CD4-positive, alpha-beta T cell treated with Interferon alpha-2 for 1 hour (primary cell): ENCODE measurements at places on chromosomes 3 and 15.

GRCh38 chr3:187841560-187841959 is 96.3 kb upstream of the BCL6 start:
- DNase-seq = no peak

GRCh38 chr3:24968036-24968435 is 460.0 kb upstream of the RARB start:
- no peak for DNase-seq

DNA sequence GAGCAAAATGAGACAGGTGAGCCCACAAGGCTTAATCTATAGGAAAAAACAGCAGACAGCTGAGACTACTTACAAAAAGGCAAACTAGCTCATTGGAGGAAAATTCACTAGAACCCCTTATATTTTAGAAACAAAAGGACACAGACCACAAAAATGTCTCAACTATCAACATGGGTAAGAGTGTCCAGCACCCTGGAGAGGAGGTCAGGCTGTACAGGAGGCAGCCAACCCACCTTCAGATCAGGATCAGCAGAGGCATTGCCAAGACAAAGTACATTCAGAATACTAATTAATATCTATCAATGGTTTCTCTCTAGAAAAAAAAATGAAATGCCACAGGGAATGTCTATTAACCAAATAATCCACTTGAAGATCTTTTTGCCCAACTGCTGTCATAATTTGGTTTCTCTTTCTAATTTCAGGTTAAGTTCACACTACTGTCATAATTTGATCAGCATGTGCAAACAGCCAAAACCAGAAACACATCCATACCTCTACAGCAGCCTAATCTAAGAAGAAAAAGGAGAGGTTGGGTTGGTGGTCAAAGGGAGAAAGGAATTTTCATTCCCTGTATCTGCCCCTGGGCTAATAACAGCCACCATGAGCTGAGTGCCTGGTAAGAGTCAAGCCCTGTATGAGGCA is 26.0 kb upstream of the THBS1 start:
- no peak for DNase-seq

GRCh38 chr3:145266368-145266767 is 894.6 kb downstream of the PLOD2 start:
- DNase-seq = no peak

- no peak for DNase-seq
These were observed 64.5 kb downstream of the EPHA3 start for GRCh38 chr3:89171687-89172545.

GRCh38 chr3:89262309-89262929 is 155.0 kb downstream of the EPHA3 start:
- no peak for DNase-seq

- peak; percentile 48 for DNase-seq
These were observed 36.7 kb downstream of the HMCES start for GRCh38 chr3:129315223-129315997.

DNA sequence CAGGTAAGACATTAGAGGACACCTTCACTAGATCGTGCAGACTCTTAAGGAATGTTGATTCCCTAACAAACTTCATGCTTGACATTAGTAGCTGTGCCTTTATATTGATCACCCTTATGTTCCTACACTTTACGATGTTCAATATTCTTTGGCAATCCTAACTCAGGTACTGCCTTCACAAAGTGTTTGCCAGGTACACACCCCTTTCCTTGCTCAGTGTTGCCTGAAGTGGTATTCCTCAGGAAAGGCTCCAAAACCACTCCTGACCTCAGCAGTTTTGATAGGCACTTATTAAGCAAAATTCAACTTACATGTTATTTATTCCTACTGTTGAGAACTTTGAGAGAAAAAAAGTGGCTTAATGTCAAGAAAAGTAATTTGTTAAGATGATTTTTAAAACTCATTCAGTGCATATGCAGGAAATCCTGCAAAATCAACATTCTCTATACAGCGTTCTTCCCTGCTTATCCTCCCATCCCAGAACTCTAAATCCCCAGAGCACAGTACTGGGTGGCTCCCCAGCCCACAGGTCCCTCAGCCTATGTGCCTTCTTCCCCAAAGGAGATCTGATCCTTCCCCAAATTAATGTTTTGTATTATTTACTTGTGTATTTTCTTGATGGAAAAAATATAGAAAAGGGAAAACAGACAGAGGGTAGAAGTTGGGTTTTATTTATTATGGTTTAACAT is 260.7 kb downstream of the MECOM start:
- DNase-seq = no peak

GRCh38 chr3:165852711-165853110 is 15.5 kb upstream of the BCHE start:
- no peak for DNase-seq

DNA sequence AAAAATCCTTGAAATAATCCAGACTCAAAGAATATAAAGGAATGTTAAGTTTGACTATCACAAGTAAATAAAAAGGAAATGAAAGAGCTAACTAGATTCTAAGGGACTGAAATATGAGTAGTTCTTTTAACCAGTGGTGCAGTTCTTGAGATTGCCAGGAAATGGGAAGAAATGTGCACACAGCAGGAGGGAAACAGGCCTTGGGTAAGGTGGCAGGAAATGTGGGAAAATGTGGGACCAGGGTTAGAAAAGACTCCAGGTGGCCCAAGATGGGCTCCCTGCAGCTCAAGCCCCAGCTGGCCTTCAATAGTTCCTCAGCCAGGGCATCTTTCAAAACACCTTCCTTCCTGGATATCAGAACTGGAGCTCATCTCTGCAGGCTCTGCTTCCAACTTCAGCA is 181.3 kb downstream of the ISL2 start:
- no peak for DNase-seq

GRCh38 chr3:39524107-39524506 is 56.6 kb downstream of the MOBP start:
- no peak for DNase-seq

DNA sequence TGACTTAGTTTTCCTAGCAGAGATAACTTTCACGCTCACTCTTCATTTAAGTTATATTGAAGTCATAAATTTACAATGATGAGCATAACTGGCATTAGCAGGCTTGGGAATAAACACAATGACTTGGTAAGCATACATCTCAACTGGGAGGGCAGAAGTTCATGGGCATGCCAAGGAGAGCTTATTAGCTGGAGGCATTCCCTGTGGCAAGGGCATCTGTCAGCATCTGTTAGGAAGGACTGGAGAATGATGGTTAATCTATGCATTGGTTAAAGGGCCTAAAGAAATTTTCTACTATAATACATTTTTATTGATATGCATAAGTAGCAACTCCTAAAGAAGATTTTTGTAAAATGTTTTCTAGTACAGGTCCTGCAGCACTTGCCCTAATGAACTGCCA is 52.4 kb downstream of the NEK11 start:
- no peak for DNase-seq

DNA sequence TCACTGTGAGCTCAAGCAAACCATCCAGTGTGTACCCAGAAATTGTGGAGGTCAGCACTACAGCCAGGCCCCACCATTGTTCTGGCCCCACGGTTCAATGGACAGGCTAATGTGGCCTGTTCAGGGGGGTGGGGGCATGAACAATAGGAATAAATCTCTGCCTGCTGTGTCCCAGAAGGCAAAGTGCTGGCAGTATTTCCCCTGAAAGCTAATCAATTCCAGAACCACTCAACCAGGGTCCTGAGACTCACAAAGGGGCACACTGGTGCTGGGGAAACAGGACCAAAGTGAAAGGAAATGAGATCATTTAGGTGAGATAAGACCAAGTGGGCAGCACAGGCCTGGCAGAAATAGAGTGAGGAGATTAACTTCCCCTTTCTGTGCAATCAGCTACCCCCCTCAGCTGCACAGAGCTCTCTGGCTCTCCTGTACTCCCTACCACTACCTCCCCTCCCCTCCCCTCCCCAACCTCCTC is 11.5 kb downstream of the CRYGS start:
- peak; percentile 51 for DNase-seq

- no peak for DNase-seq
These were observed 60.7 kb downstream of the CACNA1D start for GRCh38 chr3:53555068-53555588.

DNA sequence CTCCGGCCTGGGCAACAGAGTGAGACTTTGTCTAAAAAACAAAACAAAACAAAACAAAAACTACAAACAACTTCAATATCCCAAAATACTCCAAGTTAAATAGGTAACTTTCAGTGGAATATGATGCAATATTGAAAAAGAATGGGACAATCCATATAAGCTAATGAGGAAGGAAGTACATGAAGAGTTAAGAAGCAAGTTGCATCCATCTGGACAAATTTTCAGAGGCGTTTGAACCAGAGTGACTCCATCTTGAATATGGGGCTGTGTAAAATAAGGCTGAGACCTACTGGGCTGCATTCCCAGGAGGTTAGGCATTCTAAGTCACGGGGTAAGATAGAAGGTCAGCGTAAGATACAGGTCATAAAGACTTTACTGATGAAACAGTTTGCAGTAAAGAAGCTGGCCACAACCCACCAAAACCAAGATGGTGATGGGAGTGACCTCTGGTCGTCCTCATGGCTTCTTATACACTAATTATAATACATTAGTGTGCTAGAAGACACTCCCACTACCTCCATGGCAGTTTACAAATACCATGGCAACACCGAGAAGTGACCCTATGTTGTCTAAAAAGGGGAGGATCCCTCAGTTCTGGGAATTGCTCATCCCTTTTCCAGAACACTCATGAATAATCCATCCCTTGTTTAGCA is 58.1 kb upstream of the LCTL start:
- DNase-seq = no peak

- DNase-seq = no peak
These were observed 42.8 kb upstream of the NSMCE3 start for GRCh38 chr15:29312387-29312786.

DNA sequence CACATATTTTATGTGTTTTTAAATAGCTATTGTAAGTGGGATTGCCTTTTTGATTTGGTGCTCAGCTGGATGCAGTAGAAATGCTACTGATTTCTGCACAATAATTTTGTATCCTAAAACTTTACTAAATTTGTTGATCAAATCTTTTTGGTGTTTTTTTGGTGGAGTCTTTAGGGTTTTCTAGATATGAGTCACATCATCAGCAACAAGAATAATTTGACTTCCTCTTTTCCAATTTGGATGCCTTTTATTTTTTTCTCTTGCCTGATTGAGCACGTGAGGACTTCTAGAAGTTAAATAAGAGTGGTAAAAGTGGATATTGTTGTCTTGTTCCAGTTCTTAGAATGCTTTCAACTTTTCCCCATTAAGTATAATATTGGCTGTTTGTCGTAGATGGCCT is 51.3 kb downstream of the TLNRD1 start:
- no peak for DNase-seq

GRCh38 chr3:73752338-73752737 is 127.6 kb upstream of the PDZRN3 start:
- no peak for DNase-seq

DNA sequence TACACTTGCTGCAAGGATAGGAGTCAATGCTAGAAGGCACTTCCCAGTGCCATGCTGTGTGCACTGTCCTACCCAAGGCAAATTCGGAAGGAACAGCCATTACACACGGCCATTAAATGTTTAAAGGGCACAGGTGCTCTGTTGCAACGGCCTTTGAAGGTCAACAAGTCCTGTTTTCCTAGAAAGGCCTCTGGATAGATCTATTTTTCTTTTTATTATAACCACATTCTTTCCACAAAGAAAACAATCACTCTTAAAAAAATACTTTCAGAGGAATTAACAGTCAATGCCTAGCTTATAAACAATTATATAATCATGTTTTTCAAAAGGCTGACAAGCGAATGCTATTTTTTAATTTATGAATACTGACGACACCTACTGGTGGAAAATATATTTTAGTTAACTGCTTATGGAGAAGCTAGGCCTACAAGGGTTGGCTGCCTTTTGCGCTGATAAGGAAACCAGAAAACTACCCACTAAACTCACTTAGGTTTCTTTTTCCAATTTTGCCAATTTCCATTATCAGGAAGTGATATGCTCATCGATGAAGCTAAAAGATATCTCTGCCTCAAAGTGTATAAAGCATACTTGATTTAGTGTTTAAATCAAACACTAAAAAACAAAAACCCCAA is 2.4 kb downstream of the ARHGEF3 start:
- peak; percentile 89 for DNase-seq

DNA sequence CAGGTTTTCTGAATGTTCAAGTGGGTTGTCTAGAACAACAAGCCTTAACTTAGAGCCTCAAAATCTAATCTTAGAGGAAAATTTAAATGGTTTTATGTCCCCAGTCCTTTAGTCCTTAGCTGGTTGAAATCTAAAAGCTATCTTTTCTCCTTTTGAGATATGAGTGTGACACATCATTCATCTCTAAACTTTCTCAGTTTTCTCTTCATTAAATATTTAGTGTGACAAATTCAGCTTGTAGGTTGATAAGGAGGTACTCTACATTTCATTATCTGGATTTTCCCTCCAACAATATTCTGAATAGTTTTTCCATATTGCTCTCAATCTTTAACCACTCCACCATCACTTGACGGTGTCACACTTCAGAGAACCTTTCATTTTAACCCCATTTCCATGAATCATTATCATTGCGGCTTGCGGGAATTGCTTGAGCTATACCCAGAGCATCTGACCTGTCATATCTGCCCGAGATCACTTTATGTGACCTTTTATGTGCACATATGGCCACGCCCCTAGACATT is 16.1 kb upstream of the ATP8B4 start:
- peak; percentile 15 for DNase-seq

DNA sequence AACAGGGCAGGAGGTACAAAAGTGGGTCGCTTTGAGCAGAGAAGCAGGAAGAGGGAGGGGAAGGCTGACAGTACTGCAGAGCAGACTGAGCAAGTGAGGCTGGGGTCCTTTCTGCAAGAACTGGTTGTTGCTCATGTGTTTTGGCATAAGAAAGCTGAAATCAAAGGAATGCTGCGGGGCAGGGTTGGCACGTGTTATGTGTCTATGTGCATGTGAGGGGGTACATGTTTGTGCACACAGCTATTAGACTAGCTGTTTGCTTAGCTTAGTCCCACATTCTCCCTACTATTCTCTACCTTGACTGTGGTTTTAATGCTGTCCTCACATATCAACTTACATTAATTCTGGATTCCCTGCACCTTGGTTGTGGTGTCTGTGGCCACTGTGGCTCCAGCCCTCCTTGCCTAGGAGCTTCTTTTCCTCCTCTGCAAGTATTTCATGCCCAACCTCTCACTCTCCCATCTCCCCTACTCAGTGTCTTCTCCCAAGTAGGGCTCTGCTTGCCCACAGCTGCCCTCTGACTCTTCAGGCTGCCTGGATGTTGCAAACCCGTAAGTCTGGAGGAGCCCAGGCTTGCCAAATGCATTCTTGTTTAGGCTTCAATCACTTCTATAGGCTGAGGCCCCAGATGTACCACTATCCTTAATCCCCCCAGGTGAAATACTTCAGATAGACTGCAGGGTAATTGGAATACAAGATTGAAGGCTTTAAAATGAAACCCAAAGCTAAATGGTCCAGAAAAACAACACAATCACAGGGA is 4.8 kb downstream of the TAGLN3 start:
- no peak for DNase-seq
